ENCODE measurements at places on chromosomes 3 and 15.

DNA sequence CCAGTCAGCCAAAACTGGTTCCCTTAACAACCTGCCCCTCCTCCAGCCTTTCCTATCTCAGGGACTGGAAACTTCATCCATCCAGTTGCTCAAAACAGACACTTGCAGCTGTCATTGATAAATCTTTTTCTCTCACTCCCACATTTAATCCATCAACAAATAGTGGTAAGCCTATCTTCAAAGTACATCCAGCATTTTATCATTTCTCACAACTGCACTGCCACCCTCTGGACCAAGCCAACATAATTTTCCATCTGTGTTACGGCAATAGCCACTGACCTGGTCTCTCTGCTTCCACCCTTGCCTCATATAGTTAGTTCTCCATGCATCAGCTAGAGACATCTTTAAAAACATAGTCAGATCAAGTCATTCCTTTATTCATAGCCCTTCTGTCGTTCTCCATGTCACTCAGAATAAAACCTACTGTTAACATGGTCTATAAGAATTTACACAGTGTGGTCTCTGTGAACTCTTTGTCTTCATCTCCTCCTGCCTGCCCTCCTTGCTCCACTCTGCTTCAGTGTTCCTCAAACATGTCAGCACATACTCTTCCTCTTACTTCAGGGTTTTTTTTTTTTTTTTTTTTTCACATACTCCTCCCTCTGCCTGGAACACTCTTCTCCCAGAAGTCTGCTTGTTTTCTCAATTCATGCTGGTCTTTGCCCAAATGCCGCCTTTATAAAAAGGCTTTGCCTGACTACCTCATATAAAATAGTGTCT, 102.5 kb upstream of the COL6A5 start:
- no peak for DNase-seq

- DNase-seq: no peak
These were observed 48.3 kb upstream of the ATP2B2 start for GRCh38 chr3:10553591-10554235.

GRCh38 chr3:178419071-178419470, 117.2 kb upstream of the KCNMB2 start:
- DNase-seq: no peak

- DNase-seq: no peak
These were observed 9.0 kb downstream of the SPATA12 start for GRCh38 chr3:57069503-57069902.

GRCh38 chr15:65082303-65082953, 5.9 kb downstream of the KBTBD13 start:
- DNase-seq: no peak

DNA sequence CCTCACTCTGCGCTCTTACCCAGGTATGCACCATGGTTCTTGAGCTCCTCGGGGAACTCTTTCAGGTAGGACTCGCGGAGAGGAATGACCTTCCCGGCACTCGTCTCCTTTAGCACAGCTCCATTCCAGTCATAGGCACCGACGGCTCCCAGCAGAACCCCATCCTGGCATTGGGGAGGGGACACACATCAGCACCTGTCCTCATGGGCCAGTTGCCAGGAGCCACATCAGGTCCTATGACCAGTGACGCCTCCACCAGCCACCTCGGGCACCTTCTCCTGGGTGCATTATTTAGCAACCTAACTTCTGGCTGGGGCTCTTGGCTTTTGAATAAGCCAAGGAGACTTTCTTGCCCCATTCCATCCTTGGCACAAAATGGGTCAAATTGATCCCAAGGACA, 61.9 kb downstream of the FEM1B start:
- DNase-seq: no peak

DNA sequence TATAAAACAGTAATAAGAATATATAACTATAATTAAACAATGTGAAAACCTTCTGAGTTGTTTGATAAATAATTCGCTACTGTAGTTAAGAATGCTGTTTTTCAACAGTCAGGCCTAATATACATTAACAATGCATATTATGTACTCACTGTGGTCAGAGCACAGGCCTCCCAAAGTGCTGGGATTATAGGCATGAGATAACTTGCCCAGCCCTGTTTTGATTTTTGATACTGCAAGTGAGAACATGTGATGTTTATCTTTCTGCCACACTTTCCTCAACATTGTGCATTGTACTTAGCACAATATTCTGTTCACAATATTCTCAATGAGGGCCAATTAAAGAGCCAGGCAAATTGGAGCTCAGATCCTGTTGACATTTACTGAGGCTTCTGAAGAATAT, 274.5 kb upstream of the RARB start:
- DNase-seq: no peak
